ENCODE measurements at places on chromosomes 16 and 17. TPM values are rescaled to one million over a fixed set of nuclear protein-coding genes. Genes with fewer than 3 reads are reported as not detected.

- DNase-seq, result no peak
Observed at GRCh38 chr16:27822996-27823395, 240.5 kb downstream of the GSG1L start.

DNA sequence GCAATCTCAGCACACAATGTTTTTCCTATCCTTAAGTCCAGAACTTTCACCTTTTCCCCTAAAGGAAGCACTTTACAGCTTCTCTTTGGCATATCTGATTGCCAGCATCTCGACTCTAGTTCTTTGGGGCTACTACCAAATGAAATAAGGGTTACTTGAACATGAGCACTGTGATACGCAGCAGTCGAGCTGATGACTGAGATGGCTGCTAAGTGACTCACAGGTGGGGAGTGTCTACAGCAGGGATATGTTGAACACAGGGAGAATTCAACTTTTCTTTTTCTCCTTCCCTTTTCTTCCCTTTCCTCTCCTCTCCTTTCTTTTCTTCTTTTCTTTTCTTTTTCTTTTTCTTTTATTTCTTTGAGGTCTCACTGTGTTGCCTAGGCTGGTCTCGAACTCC lies 334.8 kb downstream of the MAF start:
- DNase-seq, result no peak

GRCh38 chr17:28726226-28726626 lies at the start of gene TLCD1:
Gene TLCD1 (minus strand): TSS chr17:28726233. CDS start chr17:28726097, 136 bp downstream.
- DNase-seq, result peak; percentile 81

DNA sequence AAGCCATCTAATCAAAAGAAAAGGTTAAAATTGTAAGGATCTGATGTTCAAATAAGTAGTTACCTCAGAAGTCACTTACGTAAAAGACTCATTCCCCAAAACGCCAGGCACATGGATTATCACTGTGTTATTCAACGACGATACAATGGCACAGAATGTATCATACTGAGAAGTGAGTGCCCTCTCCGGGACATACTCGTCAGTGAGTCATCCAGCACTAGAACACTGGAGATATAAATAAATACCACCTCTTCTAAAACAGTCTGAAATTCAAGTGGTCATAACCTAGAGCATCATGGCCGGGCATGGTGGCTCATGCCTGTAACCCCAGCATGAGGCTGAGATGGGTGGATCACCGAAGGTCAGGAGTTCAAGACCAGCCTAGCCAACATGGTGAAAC lies 24.9 kb downstream of the USP31 start:
- no peak for DNase-seq

Gene TMIGD1
- 125 TPM for total RNA-seq

Data from left colon (tissue), 2 donors.